ENCODE measurements at places on chromosomes 7 and 10. TPM values are rescaled to one million over a fixed set of nuclear protein-coding genes. Genes with fewer than 3 reads are reported as not detected.

The CYP2C18 gene
- not detected for total RNA-seq

The C10orf62 gene
- 0.34 TPM for total RNA-seq

The CDK14 gene
- total RNA-seq: 3.2 TPM

The HTR7 gene
- not detected for total RNA-seq

The NPFFR1 gene
- not detected for total RNA-seq

The CDHR3 gene
- total RNA-seq: 0.51 TPM

The STX1A gene
- 11.4 TPM for total RNA-seq

The HMX2 gene
- not detected for total RNA-seq

The C10orf71 gene
- total RNA-seq: not detected

The EGR2 gene
- total RNA-seq: 0.37 TPM

The SSC4D gene
- total RNA-seq: 0.98 TPM

The CASTOR2 gene
- 11.9 TPM for total RNA-seq

The PKD2L1 gene
- total RNA-seq: not detected

The LRRC4 gene
- 1.0 TPM for total RNA-seq

The PIP4K2A gene
- total RNA-seq: 40.1 TPM

The COL1A2 gene
- total RNA-seq: 15.3 TPM

The HYAL4 gene
- total RNA-seq: not detected

The CHAT gene
- not detected for total RNA-seq

The MTPN gene
- 171 TPM for total RNA-seq

The ZWINT gene
- 28.8 TPM for total RNA-seq

The PALD1 gene
- 276 TPM for total RNA-seq

The NFE2L3 gene
- total RNA-seq: 38.6 TPM

The IFIT2 gene
- total RNA-seq: 9.6 TPM

The CALHM3 gene
- not detected for total RNA-seq

The ITGB8 gene
- 8.5 TPM for total RNA-seq

The TBXAS1 gene
- total RNA-seq: 2.0 TPM

The ANLN gene
- total RNA-seq: 95.5 TPM

The CRTAC1 gene
- 1.3 TPM for total RNA-seq

The GHRHR gene
- not detected for total RNA-seq

The RBM20 gene
- 5.3 TPM for total RNA-seq

The BMPER gene
- 0.70 TPM for total RNA-seq

The HMX3 gene
- total RNA-seq: not detected

The LLCFC1 gene
- not detected for total RNA-seq

The ZPBP gene
- not detected for total RNA-seq

The SLC37A3 gene
- 55.3 TPM for total RNA-seq

The HPSE2 gene
- total RNA-seq: not detected

The IL15RA gene
- 15.7 TPM for total RNA-seq

The FGFBP3 gene
- total RNA-seq: 0.34 TPM

The ACSL5 gene
- 66.1 TPM for total RNA-seq

The MYH16 gene
- total RNA-seq: not detected

The WASL gene
- total RNA-seq: 12.4 TPM

The LIPM gene
- total RNA-seq: not detected

The WNT16 gene
- not detected for total RNA-seq

The CTTNBP2 gene
- 0.34 TPM for total RNA-seq

The PNLIPRP1 gene
- not detected for total RNA-seq

The HOXA2 gene
- total RNA-seq: 0.33 TPM

The TBC1D12 gene
- total RNA-seq: 20.5 TPM

The SKIDA1 gene
- 2.6 TPM for total RNA-seq

The FOXI2 gene
- total RNA-seq: not detected

The NODAL gene
- not detected for total RNA-seq

Data from dermis blood vessel endothelial cell (primary cell).